Urinary bladder (tissue), 4 donors: ENCODE measurements at places on chromosomes 6 and 20. TPM values are rescaled to one million over a fixed set of nuclear protein-coding genes. Genes with fewer than 3 reads are reported as not detected.

GRCh38 chr20:1734269-1734858 is 76.8 kb upstream of the SIRPG start:
- DNase-seq = no peak

- no peak for DNase-seq
Measured at GRCh38 chr6:1164600-1164999, 147.3 kb upstream of the FOXQ1 start.

DNA sequence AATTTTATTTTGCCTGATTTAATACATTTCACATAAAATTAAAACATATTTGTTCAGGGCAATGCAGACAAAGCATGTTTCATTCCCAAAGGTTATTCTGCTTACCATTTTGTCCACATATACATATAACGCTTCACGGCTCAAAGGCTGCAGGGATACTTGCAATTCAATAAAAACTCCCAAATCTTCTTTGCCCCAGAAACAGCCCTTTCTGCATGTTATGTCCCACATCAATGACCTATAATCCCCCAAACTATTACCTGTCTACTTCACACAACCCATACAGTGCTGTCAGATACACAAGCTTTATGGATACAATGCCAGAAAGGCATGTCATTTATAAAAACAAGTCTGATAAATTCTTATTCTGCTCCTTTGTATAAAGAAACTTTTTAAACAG is 20.2 kb downstream of the SNX5 start:
- DNase-seq = no peak

DNA sequence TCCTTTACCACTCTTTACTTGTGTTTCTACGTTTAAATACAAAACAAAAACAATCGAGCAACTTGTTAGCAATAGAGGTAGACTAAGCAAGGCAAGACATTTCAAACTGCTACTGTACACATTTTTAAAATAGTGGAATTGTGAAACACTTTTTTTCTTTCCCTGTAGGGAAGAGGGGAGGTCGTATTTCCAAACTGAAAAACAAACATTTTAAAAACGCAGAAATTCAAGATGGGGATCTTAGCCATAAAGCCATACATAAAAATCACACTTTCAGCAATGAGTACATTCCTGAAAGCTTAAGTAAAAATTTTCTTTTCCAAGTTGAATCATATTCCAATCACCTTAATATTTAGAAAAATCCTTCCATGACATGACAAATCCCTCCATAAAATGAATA is 267.6 kb downstream of the LAMA2 start:
- DNase-seq = no peak

The GSTA2 gene
- total RNA-seq = not detected

The NHLRC1 gene
- total RNA-seq = 2.4 TPM

The TFAP2C gene
- total RNA-seq = 1.8 TPM
